ENCODE measurements at places on chromosomes 5 and 9. TPM values are rescaled to one million over a fixed set of nuclear protein-coding genes. Genes with fewer than 3 reads are reported as not detected.

ZNF608 gene
- 80.8 TPM for polyA plus RNA-seq

FCN2 gene
- 0.50 TPM for polyA plus RNA-seq

IFNA13 gene
- not detected for polyA plus RNA-seq

PMPCA gene
- polyA plus RNA-seq = 57.9 TPM

FOXD4 gene
- 0.42 TPM for polyA plus RNA-seq

SPATA31D4 gene
- not detected for polyA plus RNA-seq

FAM163B gene
- 0.38 TPM for polyA plus RNA-seq

SLC4A9 gene
- polyA plus RNA-seq = 36.4 TPM

MACIR gene
- 19.9 TPM for polyA plus RNA-seq

PLAC8L1 gene
- 2.6 TPM for polyA plus RNA-seq

UNC13B gene
- 30.7 TPM for polyA plus RNA-seq

DNA sequence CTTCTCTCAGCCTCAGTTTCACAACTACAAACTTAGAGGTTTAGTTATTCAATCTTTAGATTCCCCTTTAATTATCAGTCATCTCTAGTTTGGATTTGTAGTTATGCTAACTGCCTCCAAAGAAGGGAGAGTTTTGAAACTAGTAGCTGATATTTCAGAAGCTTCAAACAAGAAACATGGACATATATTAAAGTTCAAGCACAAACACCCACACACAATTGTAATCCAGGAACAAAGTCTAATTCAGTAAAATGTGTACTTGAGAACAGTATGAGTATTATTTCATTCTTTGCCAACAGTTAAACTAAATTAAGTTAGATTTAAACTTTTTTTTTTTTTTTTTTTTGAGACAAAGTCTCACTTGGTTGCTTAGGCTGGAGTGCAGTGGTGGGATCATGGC is 71.2 kb upstream of the ABCA1 start:
- DNase-seq = no peak

GRCh38 chr5:78813906-78814530 is 165.4 kb upstream of the LHFPL2 start:
- no peak for DNase-seq

GRCh38 chr5:126309860-126310259 is 113.3 kb upstream of the GRAMD2B start:
- no peak for DNase-seq

GRCh38 chr9:68912561-68912960 is 101.4 kb downstream of the PRKACG start:
- DNase-seq = no peak

- DNase-seq = no peak
Observed at GRCh38 chr5:91272858-91273257, 110.3 kb downstream of the ARRDC3 start.

DNA sequence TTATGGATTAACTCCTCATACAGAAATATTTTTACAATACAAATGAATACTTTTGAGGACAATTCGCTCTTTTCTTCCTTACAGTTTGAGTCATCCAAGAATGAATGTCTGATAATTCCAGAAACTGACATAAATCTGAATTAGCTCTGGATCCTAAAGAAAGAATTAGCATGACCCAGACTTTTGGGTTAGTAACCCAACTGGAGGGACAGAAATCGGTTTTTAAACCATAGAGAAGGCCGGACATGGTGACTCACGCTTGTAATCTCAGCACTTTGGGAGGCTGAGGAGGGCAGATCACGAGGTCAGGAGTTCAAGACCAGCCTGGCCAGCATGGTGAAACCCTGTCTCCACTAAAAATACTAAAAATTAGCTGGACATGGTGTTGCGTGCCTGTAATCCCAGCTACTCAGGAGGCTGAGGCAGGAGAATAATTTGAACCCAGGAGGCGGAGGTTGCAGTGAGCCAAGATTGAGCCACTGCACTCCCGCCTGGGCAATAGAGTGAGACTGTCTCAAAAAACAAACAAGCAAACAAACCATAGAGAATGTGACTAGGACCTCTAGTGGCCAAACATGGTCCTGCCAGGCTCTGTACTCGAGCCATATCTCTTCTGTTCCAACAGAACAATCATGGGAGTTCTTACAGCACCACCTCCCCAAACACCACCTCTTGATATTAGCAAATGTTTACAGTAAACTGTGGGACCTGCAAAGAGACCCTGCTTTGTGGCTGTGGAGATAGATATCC is 44.8 kb downstream of the LURAP1L start:
- no peak for DNase-seq

GRCh38 chr9:130630071-130630450 is 34.3 kb upstream of the PRDM12 start:
- DNase-seq = no peak

DNA sequence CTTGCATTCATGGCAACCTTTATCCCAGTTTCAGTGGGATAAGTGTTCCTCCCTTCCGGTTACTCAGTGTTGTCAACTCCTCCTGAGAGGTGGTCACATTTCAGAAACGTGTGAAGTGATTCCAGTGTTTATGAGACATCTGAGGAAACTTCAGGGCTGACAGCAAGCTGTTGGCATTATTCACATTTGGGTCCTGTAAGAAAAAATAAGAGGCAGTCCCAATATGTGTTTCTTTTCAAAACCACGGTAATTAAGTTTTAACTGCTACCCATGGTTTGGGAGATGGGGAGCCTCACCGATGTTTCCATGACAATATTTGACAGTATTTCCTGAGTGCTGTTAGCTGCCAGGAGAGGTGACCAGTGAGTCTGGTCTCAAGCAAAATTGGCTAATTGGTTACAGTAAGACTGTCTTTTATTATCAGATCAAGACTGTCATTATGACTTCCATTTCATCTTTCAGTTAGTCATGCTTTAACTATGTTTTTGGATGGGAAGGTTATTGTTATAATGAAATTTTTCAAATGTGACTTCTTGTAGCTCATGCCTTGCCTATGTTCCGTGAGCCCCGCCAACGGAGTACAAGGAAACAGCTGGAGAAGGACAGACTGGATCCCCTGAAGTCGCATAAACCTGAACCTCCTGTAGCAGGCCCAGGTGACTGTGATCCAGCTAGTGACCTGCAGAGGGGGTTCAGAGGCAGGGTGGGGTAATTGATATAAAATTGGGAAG is 115.3 kb downstream of the GDNF start:
- DNase-seq = no peak

GRCh38 chr9:90578126-90578815 is 64.4 kb downstream of the DIRAS2 start:
- DNase-seq = no peak

DNA sequence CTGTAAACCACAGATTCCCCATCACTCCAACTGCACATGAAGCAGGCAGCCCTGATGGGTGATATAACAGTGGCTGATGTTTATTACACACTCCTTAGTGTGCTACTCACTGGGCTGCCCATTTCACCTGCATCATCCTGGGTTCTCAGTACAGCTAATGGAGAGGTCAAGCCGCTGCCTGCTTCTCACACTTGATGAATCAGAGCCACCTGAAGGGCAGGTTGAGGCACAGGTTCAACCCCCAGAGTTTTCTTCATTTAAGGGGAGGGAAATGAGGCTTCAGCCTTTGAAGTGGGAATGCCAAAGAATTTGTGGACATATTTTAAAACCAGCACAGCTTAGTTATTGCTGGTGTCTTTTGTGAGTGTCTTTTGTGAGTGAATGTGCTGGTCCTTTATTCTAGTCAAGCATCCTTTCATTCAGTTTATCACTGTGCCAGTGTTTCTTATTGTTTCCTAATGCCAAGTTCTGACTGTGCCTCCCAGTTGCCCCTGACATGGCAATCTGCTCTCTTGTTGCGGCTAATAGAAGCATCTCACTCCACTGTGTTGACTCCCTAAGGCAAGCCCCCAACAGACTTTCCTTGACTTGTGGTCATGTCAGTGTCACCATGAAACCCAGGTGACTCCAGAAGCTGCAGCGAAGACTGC is 109.2 kb downstream of the FBXL7 start:
- DNase-seq = no peak

GRCh38 chr5:31412324-31412723 is 119.6 kb downstream of the DROSHA start:
- peak; percentile 23 for DNase-seq

GRCh38 chr9:137064027-137064879 is 6.1 kb downstream of the SAPCD2 start:
- no peak for DNase-seq

GRCh38 chr9:78786794-78787193 is 489.9 kb downstream of the PSAT1 start:
- DNase-seq = no peak

DNA sequence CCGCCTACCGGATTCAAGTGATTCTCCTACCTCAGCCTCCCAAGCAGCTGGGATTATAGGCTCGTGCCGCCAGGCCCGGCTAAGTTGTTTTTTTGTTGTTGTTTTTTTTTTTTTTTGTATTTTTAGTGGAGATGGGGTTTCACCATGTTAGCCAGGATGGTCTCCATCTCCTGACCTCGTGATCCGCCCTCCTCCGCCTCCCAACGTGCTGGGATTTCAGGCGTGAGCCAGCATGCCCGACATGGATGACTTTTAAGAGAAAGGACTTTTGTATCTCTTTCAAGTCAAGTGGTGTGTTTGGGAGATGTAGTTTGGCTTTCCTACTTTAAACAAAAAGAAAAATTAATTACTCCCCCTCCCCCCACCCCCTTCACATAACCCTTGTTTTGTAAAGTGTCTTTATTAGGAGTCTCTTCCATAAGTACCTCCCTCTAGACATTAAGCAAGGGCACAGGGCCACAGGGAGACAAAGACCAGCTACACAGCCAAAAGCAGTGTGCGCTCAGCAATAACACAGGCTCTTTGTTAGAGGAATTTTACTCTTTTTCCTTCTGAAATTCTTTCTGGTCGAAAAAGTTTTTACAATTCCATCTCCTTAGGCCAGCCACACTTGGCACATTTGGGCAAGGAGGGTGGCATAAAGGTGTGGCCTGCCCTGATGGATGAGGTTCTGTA is 31.2 kb downstream of the JAKMIP2 start:
- no peak for DNase-seq

- no peak for DNase-seq
Observed at GRCh38 chr5:933251-933861, 40.7 kb downstream of the TRIP13 start.

DNA sequence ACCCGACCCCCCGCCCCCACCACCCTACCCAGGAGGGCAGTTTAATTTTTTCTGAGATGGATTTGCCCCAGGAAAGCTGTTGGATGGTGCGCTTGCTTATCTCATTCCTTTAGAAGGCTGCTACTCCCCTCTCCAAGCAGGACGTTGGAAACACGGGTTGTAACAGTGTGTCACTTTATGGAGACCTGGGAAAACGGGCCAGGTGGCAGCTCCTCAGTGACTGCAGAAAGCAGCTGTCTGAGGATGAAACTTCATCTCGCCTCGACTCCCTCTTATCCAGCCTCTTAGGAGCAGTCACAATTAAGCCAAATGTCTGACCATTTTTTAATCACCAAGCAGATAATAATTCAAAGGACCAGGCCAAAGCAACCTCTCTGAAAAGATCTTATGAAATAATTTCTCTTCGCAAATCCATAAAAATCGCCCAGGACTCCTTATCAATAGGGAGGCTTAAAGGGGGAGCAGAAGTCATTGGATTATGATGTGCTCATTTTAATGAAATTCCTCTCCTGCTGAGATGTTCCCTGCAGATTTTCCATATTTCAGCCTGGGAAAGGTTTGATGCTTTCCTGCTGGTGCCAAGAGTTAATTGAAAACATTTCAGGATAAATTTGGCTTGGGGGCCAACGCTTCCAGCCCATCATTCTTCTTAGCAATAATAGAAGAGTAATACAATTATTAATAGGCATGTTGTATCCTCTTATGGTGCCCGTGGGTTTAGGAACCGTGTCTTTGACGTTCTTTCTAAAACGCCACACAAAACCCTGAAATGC is 26.0 kb downstream of the GAS1 start:
- no peak for DNase-seq

DNA sequence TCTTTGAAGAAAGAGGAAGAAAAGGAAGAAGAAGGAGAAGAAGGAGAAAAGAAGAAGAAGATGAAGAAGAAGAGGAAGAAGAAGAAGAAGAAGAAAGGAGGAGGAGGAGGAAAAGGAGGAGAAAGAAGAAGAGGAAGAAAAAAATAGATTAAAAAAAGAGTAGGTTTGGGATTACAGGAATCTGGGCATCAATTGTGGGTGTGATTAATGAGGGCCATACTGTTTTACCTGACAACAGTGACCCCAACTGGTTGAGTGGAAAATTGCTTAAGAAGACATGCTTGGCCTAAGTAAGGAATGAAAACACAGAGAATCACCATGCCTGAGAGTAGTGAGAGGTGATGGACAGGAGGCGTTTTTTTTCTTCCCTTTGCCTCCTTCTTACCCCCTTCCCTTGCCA is 114.6 kb downstream of the FAM170A start:
- DNase-seq = peak; percentile 10

DNA sequence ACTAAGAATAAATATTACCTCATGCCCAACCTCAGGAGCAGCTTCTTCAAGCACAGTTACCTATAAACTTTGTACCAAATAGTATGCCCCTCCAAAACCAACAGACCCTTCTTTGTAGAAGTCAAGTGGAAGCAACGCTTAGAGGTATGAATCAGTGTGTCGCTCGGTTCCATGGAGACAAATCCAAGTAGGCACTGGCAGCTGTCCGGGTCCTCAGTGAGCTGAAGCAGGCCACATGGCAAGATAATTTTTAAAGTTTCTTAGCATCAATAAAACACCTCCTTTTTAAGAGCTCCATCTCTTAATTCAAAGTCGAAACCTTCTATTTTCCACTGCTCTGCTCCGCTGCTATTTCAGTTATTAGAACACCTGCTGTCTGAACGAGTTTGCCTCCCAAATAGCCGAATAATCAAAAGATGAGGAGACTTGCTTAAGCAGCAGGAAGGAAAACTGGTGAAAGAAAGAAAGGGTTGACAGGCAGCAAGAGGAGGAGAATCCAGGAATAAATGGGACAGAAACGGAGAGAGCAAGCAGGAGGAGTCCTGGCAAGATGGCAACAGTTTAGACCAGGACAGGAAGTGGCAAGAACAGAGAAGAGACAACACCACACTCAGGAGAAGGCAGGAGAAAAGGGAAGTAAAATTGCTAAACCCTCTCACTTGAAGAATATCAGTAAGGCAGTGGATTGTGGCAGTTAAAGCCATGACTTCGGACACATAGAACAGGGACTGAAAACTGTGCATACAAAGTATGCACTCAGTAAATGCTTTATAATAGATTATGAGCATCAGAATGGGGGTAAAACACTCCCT is 65.0 kb downstream of the PPP2R2B start:
- no peak for DNase-seq

- no peak for DNase-seq
Observed at GRCh38 chr5:171757853-171758535, 27.6 kb upstream of the SMIM23 start.

GRCh38 chr5:120926471-120926870 is 462.4 kb downstream of the PRR16 start:
- DNase-seq = no peak

GRCh38 chr9:115691693-115692092 is 461.9 kb upstream of the PAPPA start:
- DNase-seq = no peak

Data from renal pelvis (tissue), 12 donors.